Activated T-cell treated with anti-CD3 and anti-CD28 coated beads for 1 hour (primary cell): ENCODE measurements at places on chromosomes 6 and 20.

GRCh38 chr6:151649835-151650234, 156.0 kb downstream of the CCDC170 start:
- no peak for DNase-seq

GRCh38 chr20:43229696-43230095, 40.0 kb upstream of the PTPRT start:
- DNase-seq, result no peak

DNA sequence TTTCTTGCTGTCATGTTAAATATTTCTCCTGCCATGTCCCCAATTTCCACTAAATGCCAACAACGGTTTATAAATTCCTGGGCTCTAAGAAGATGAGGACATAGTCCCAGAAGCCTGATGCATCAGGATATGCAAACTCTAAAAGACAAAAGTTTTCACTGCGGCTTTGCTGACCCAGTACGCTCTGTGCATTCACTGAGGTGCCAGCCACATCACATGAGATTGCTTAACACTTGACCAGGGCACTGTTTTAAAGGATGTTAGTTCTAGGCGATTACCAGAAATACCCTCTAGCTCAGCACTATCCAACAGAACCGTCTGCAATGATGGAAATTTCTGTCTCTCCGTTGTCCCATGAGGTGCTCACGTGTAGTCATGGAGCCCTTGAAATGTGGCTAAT, 19.9 kb upstream of the ADTRP start:
- no peak for DNase-seq

DNA sequence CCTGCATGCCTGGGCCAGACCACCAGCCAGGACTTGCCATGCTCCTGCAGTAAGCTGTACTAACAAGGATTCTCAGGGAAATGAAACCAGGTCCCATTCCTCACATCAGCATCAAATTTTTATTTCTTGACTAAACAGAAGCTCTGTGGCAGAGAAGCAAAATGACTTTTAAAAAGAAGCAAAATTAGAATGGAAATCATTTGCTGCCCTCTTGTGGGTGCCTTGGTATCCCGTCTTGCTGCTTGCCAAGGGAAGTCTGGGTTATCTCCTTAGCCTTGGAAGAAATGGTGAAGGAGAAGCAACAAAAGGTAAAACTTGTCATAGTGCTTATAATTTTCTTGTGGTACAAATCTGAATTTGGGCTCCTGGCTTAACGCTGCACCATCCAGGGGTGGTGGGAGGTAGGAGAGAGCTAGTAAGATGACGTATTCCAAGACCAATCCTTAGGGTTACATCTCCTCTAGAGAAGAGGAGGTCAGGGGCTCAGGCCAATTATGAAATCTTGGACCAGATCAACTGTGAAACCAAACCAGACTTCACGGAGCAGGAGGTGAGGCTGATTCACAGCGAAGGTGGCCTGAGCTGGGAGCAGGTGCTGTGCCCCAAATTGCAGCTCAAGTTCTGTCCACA, 107.5 kb downstream of the FAXC start:
- no peak for DNase-seq

GRCh38 chr6:6858533-6858982, 249.2 kb upstream of the RREB1 start:
- DNase-seq, result no peak

- DNase-seq, result no peak
These were observed 169.9 kb downstream of the CD24 start for GRCh38 chr6:106804346-106805335.

- DNase-seq, result no peak
These were observed 34.6 kb downstream of the HDAC2 start for GRCh38 chr6:113936093-113936934.

DNA sequence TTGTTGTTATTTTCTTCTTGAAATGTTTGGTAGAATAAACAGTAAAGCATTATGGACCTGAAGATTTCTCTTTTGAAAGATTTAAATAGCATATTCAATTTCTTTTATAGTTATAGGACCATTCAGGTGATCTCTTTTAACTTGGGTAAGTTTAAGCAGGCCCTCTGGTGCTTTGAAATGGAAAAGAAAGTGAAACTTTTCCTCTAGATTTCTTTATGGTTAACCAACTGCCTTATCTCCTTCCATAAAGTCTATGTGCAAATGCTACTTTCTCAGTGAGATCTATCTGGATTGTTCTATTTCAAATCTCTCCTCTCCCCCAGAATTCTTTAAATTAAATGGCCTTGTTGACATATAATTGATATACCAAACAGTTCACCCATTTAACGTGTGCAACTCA, 54.0 kb downstream of the PHACTR2 start:
- DNase-seq, result no peak

DNA sequence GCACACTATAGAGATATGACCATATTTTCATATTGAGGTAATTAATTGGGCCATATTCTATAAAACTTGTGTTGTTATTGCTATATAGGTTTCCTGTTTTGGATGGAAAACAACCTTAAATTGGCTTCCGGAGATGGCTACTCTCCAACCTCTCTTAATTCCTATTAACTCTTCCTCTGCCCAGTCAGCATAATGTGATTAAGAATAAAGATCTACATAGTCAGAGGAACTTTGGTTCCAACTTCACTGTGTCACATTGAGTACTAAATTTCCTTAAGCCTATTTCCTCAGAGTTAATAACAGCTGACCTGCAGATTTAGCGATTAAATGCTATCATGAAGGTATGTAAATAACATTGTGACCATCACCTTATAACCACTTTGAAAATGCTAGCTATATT, 67.7 kb downstream of the PTPRK start:
- no peak for DNase-seq

DNA sequence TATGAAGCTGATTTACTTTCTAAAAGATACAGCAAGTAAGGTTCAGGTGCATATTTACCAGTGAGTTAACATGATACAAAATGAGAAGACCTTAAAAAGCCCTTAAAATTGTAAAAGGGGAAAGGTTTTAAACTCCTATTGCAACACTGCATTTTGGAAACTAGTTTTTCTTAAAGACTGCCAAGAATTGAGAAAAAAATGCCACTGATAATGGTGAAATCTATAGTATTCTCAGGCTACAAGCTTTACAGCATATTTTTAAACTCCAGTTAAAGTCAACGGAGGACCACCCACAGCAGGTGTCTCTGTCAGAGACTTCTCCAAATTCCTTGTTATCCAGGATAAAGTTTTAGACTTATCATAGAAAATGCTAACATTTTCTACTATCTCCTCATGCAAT, 53.6 kb downstream of the ELOVL5 start:
- DNase-seq, result no peak

- DNase-seq, result no peak
These were observed 11.4 kb upstream of the COL9A1 start for GRCh38 chr6:70314296-70314695.

- DNase-seq, result no peak
These were observed 138.5 kb upstream of the UST start for GRCh38 chr6:148608199-148608951.

DNA sequence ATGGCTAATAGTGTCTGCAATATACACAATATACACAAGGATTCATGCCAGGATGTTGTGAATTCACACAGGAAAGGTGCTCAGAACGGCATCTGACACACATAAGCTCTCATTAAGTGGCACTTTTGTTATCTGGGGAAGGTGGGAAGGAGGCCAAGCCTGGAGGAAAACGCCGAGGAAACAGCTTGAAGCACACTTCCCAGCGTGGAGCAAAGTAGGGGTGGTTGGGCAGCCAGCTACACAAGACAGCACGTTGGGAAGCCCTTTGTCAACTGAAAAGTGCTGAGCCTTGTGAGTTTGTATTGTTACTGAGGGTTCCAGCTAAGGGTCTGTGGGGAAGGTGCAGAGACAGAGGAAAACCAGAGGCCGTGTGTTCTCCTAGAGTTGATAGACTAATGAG, 181.0 kb downstream of the ZMYND8 start:
- DNase-seq, result no peak

- no peak for DNase-seq
These were observed 29.4 kb downstream of the HTR1B start for GRCh38 chr6:77433888-77434287.

- no peak for DNase-seq
These were observed 258.0 kb upstream of the TAB2 start for GRCh38 chr6:149059557-149059956.

GRCh38 chr6:118187568-118188164, 280.6 kb downstream of the SLC35F1 start:
- no peak for DNase-seq

- DNase-seq, result no peak
These were observed 45.0 kb downstream of the CSE1L start for GRCh38 chr20:49091104-49091503.

GRCh38 chr6:27019651-27020552, 227.6 kb upstream of the PRSS16 start:
- peak; percentile 6 for DNase-seq

GRCh38 chr6:37038292-37039198, 33.1 kb downstream of the FGD2 start:
- no peak for DNase-seq

GRCh38 chr6:78483553-78484197, 383.7 kb upstream of the IRAK1BP1 start:
- DNase-seq, result no peak

DNA sequence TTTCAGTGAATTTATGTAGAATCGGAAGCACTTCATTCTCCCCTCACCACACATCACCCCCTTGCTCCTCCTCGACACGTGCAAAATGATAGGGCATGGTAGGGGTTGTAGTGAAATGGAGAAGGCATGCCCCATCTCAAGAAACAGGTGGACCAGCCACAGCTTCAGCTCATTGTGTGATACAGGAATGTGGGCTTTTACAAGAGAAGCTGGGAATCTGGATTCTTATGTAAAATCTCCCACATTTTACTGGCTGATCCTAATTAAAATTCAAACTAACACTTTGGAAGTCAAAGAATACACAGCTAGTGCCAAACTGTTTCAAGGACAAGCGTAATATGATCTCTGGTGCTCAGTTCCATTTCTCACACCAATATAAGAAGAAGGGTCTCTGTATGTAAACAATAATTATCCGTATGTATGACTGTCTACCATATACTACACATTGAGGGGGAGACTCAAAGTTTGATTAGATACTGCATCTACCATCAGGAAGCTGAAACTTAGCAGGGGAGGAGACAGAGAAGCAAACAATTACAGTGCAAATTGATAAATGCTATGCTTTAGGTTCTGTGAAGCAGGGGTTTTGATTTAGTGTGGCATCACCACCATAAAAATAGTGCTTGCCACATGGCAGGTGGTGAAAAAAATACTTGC, 24.3 kb upstream of the KIAA0408 start:
- no peak for DNase-seq
